ENCODE measurements at places on chromosomes 6 and 20.

DNA sequence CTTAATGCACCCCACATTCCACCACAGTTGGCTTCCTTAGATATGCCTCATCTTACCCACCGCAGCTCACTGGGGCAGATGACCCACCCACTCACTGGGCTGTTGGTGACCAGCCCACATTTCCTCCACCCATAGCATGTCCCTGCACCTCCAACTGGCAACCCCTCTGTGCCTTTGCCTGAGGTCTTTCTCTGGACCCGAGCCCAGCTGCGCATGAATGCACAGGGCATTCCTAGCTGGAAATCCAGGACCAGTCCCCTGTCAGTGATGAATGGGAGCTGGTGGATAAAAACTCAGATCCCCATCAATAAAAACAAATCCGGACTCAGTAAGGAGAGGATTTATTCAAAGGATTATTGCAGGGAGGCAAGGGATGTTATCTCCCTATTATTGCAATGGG lies 75.0 kb downstream of the ISM1 start:
- no peak for DNase-seq

GRCh38 chr6:129923530-129924250 lies 62.6 kb upstream of the TMEM244 start:
- DNase-seq: peak; percentile 29

- DNase-seq: no peak
Measured at GRCh38 chr6:49406250-49406970, 56.6 kb downstream of the MMUT start.

DNA sequence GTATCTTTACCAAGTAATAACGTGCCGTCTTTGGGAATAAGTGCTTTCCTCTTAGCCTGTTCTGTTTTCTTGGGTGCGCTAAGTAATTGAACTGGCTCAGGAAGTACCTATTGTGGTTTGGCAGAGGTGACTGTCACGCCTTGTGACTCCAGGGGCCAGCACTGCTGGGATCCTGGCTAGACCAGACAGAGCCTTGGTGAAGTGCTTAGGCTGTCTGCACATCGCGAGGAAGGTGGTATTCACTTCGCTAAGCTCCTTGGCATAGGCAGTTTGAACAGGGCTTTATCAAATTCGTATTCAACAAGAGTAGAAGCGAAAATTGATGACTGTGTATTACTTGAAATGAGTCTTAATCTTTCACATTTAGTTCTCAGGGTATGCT lies 17.6 kb downstream of the PRDM1 start:
- DNase-seq: no peak

- DNase-seq: peak; percentile 81
Measured at GRCh38 chr20:51529081-51529681, 13.3 kb downstream of the NFATC2 start.

DNA sequence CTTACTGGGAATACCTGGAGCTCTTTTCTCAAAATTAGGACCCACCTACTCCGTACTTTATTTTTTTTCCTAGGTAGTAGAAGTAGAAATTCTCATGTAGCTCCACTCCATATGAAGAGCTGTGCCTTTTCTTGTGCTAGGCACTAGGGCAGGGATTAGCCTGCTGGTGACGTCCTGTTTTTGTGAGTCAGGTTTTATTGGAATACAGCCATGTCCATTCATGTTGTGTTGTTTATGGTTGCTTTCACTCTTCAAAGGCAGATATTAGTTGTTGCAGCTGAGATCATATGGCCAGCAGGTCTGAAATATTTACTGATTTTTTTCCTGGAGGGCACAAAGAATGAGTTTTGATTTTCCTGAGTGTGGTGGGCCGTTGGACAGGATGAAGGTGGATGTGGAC lies 20.5 kb downstream of the XRN2 start:
- DNase-seq: peak; percentile 90

All from ELR (cell line).